Activated CD4-positive, alpha-beta T cell treated with anti-CD3 and anti-CD28 coated beads, Interleukin-2, amount 50 U/mL, for 4 hours (primary cell): ENCODE measurements at places on chromosomes 2 and 18.

DNA sequence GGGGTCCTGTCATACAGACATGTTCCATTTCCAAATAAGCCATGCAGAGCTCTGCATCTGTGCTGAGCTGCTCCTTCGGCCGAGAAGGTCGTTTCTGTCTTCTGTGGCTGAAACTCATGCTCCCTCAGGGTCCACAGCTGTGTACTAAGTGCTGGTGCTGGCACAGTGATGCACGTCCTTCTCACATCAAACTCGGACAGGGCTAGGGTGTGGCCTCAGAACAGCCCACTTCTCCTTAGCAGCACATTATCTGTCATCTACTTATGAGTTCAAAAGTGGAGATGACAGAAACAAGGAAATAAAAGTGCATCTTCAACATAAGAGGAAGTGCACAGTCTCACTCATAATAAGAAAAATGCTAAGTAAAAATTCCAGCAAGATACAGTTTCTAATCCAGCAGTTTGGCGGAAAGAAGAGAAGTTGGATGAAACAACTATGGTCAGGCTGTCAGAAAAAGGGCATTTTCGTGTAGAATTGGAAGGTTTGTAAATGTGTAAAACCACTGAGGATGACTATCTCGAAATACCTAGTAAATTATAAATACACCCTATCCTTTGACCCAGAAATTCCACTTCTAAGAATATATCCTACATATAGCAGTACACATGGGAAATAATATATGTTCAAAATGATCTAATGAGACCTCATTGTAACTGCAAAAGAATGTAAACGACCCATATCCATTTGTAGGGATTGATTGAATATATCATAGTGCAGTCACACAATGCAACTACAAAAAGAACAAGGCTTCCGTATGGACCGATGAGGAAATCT is 53.7 kb upstream of the APCDD1 start:
- DNase-seq = no peak

GRCh38 chr2:27381577-27382181 is 1.1 kb upstream of the ZNF513 start:
- no peak for DNase-seq

DNA sequence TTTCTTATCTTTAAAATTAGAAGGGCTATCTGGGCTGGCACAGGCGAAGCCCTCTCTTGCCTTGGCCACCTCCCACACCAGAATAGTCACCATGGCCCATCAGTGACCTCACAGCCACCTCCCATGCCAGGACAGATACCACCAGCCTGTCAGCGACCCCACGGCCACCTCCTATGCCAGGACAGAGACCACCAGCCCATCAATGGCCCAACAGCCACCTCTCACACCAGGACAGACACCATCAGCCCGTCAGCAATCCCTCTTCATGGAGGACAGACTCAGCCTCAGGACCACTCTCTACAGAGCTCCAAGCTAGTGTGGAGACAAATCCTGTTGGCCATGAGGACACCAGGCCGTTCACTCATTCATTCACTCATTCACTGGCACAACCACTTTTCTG is 74.6 kb downstream of the ASB1 start:
- no peak for DNase-seq

GRCh38 chr18:14941792-14942191 is 193.8 kb downstream of the ANKRD30B start:
- DNase-seq = no peak

DNA sequence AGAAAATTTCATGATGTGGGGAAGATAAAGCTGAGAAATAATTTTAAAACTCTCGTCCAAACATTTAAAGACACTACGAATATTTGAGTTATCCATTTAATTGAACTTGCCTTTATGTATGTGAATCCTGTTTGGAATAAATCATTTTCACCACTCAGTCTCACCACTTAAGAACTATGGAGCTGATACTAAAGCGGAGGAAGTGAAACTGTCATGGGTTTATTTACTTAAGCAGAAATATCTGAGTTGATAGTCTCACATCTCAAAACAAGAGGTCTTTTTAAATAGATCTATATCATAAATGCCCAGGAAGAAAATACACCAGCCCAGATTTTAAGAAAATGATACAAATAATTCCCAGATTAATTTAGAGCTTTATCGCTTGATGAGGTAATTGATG is 532.4 kb downstream of the ZNF804A start:
- no peak for DNase-seq
